ENCODE measurements at places on chromosomes 3 and 15. TPM values are rescaled to one million over a fixed set of nuclear protein-coding genes. Genes with fewer than 3 reads are reported as not detected.

Gene A4GNT
- total RNA-seq, result not detected

Gene LINGO1
- 1.3 TPM for total RNA-seq

Gene SLC12A1
- not detected for total RNA-seq

Gene CD96
- total RNA-seq, result 1.5 TPM

Gene TMEM207
- 0.65 TPM for total RNA-seq

Gene CKMT1A
- total RNA-seq, result 3.0 TPM

Gene STAB1
- 0.63 TPM for total RNA-seq

Gene MYH15
- total RNA-seq, result 0.25 TPM

Gene GABRB3
- not detected for total RNA-seq

Gene CD200R1L
- not detected for total RNA-seq

Gene THAP10
- total RNA-seq, result 1.9 TPM

Gene SAMD7
- not detected for total RNA-seq

Gene CCR9
- total RNA-seq, result not detected

Gene TMEM212
- not detected for total RNA-seq

Gene DPPA2
- not detected for total RNA-seq

Gene CEP19
- 1.6 TPM for total RNA-seq

Gene ZNF502
- total RNA-seq, result 2.0 TPM

Gene PLSCR5
- total RNA-seq, result not detected

Gene SLC24A5
- total RNA-seq, result not detected

Gene CADM2
- not detected for total RNA-seq

Gene CALML4
- 19.5 TPM for total RNA-seq

Gene NPAP1
- total RNA-seq, result not detected

Gene ECE2
- not detected for total RNA-seq

Gene CRABP1
- 116 TPM for total RNA-seq

Gene EPHA3
- not detected for total RNA-seq

Measured in Caco-2 (cell line).